H1 (cell line): ENCODE measurements at places on chromosomes 4 and X.

GRCh38 chrX:103061486-103061885, 2.5 kb downstream of the BEX1 start:
- no peak for DNase-seq
- H3K27ac ChIP-seq, result no peak overlapping the region
- H3K27me3 ChIP-seq, result no peaks in the 10 kb centered on the region
- H3K36me3 ChIP-seq, result no peaks in the 10 kb centered on the region

- no peak for DNase-seq
- no peak overlapping the region for H3K4me3 ChIP-seq
- no peaks in the 10 kb centered on the region for H3K36me3 ChIP-seq
- no peaks in the 10 kb centered on the region for H3K4me1 ChIP-seq
- no peaks in the 10 kb centered on the region for H3K27me3 ChIP-seq
These were observed 7.0 kb downstream of the ALB start for GRCh38 chr4:73410916-73411730.

- H3K36me3 ChIP-seq, result no peaks in the 10 kb centered on the region
- H3K27me3 ChIP-seq, result peaks cover 61% of the 10 kb centered on the region
- no peak for DNase-seq
- H3K27ac ChIP-seq, result no peak overlapping the region
These were observed 8.4 kb upstream of the MSX1 start for GRCh38 chr4:4851081-4851480.

GRCh38 chrX:10966057-10966456, 145.1 kb upstream of the HCCS start:
- DNase-seq, result no peak
- H3K27me3 ChIP-seq, result no peaks in the 10 kb centered on the region
- H3K4me1 ChIP-seq, result no peaks in the 10 kb centered on the region

DNA sequence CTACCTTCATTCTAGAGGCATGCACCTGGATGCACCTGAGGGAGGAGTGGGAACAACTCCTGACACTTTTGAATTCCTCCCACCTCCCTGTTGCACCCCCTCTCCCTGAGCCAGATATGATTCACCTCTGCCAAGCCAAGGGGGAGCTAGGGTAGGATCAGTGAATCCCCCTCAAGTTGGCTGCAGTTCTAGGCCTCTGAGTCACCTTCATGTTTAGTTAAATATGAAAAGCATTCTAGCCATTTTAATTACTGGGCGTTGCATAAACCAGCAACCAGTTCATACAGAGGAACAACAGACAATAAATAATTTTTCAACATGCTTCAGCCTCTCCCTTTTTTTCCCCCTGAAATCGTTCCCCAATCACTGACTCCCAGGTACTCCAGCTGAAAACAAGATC, 1440.2 kb downstream of the ADGRL3 start:
- H3K4me3 ChIP-seq, result no peak overlapping the region
- no peak for DNase-seq
- no peaks in the 10 kb centered on the region for H3K27me3 ChIP-seq
- H3K4me1 ChIP-seq, result no peaks in the 10 kb centered on the region
- H3K36me3 ChIP-seq, result no peaks in the 10 kb centered on the region

DNA sequence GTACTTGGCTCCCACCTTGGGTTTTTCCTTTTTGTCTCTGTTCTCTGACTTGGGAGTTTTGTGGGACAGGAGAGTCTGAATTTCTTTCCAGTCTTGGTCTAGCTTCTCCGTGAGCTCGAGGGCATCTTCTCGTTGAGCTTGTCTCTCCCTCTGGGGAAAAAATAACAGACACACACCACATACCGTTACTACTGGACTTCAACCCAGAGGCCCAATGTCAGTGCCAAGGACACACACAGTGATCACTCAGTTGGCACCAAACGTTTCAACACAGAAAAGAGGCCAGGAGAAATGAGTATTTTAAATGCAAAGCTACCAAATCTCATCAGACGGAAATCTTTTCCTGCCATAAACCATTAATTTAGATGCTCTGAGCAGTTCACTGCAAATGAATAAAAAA, 9.7 kb downstream of the NOP14 start:
- no peak overlapping the region for H3K4me3 ChIP-seq
- no peaks in the 10 kb centered on the region for H3K27me3 ChIP-seq
- no peak for DNase-seq
- no peaks in the 10 kb centered on the region for H3K4me1 ChIP-seq
- H3K27ac ChIP-seq, result no peak overlapping the region
- H3K36me3 ChIP-seq, result peaks cover 57% of the 10 kb centered on the region

DNA sequence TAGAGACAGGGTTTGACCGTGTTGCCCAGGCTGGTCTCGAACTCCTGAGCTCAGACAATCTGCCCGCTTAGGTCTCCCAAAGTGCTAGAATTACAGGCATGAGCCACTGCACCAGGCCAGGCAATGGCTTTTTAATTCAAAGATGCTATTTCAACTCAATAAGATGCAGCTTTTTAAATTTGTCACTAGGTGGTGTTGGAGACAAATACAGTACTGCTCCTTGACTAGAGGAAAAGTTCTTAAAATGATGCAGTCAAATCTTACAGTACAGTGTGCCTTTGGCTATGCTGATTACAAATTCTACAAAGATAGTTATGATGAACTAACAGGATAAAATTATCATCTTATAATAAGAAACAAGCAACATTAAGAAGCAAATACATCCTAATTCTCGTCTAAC, 441.1 kb downstream of the KCNIP4 start:
- no peaks in the 10 kb centered on the region for H3K4me1 ChIP-seq
- no peak for DNase-seq
- H3K27ac ChIP-seq, result no peak overlapping the region
- H3K36me3 ChIP-seq, result no peaks in the 10 kb centered on the region

DNA sequence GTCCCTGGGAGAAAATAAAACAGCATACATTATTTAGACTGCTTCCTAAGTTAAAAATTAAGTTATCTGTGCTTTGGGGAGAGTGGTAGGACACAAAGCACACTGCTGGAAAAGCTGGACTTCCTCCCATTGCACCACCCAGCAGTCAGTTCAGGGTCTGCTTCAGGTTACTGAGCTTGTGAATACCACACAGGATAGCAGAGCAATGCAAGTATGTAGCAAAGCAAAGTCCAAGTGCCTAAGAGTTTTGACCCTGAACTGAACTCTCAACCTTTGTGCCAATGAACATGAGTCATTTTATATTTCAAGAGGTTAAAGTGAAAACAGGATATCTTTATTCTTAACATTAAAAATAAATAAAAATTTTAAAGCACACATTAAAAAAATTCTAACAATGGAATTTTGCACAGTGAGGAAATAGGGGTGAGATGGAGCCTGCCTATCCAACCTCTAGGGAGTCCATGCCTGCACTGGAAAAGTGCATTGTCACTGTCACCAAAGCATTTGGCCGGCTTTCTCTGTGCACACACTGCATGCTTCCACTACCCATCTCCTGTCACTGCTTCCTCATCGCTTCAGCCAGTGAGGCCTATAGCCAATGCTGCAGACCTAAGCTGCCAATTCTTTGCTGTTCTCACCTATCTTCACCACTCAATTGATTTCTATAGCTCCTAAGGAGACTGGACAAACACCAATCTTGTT, 50.9 kb downstream of the ABCG2 start:
- H3K27ac ChIP-seq, result no peak overlapping the region
- no peaks in the 10 kb centered on the region for H3K4me1 ChIP-seq
- no peaks in the 10 kb centered on the region for H3K36me3 ChIP-seq
- no peaks in the 10 kb centered on the region for H3K27me3 ChIP-seq

GRCh38 chr4:122899682-122900081, 22.7 kb downstream of the NUDT6 start:
- H3K36me3 ChIP-seq, result peaks cover 14% of the 10 kb centered on the region
- H3K27ac ChIP-seq, result no peak overlapping the region
- no peak for DNase-seq
- H3K4me1 ChIP-seq, result peaks cover 9% of the 10 kb centered on the region
- no peak overlapping the region for H3K4me3 ChIP-seq

DNA sequence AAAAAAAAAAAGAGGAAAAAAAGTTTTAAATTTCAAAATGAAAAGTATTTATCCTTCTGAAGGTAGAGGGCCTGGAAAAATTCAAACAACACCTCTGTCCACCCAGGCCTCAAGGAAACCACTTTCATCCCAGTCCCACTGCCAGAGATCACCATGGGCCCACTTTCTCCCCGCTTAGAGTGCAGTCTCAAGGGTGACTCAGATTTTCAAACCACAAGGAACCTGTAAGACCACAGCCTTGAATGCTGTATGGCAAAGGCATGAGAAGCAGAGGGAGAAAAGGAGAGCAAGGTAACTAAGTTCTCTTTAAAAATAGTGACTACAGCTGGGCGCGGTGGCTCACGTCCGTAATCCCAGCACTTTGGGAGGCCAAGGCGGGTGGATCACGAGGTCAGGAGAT, 87.9 kb upstream of the PACRGL start:
- no peak overlapping the region for H3K27ac ChIP-seq
- no peak overlapping the region for H3K4me3 ChIP-seq
- H3K27me3 ChIP-seq, result no peaks in the 10 kb centered on the region
- H3K4me1 ChIP-seq, result no peaks in the 10 kb centered on the region

DNA sequence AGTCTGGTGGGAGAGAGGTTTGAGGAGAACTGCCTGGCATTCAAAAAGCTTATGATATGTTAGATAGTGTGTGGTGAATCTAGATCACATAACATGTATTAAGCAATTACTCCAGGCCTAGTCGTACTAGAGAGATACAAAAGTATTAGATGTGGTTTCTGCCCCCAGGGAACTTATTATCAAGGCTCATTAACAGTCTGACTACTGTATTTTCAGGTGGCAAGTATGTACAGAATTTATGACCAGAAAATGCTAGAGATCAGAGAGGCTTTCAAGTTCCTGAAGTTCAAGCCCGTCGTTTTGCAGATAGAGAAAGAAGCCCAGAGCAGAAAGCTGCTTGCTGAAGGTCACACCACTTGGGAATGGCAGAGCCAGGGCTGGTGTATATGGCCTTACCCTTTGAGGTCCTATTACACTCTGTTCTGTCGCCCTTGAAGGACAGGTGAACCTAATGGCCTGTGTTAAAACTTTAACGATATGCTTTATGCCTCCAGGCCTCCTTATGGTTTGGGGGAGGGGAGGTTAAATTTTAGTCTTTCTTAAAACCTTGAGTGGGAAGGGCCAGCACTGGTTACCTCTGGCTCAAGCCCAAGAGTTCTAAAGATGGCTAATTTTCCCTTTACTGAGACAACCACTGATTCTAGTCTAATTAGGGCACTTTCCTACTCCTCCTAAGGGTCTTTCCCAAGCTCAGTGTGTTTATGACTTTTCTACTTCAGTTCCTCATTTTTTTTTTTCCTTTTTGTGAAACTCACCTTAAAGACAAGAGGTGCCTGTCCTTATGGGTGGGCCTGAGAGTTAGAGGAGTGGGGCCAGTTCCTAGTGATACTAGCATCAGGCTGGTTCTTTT, 19.9 kb downstream of the TMEM164 start:
- H3K36me3 ChIP-seq, result no peaks in the 10 kb centered on the region
- no peak overlapping the region for H3K27ac ChIP-seq
- no peak overlapping the region for H3K4me3 ChIP-seq
- peaks cover 3% of the 10 kb centered on the region; the same call in 1 of the 2 replicates for H3K4me1 ChIP-seq
- no peak for DNase-seq

DNA sequence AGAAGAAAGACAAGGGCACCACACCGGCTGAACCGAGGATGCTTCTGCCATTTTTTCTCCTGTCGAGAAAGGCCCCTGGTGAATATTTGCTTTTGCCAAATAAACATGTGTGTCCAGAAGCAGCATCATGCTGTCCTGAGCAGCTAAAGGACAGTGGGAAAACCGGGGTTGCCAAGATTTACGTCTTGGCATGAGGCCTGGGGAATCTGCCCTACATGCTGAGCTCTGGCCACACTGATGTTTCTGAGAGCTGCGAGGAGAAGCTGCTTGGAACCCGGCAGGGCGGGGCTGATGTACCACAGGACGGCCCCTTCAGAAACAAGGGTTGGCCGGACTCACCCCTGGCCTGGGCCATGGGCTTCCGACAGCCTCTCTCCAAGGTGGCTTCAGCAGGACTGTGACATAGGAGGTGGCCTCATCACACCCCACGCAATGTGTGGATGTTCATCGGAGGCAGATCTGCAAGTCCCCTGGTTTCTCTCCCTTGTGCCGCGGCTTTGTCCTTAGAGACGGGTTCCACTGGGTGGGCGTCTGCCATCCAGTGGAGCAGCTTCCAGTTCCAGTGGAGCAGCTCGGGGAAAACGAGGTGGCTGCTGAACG, 42.2 kb upstream of the SORCS2 start:
- no peaks in the 10 kb centered on the region for H3K27me3 ChIP-seq

- DNase-seq, result no peak
- no peaks in the 10 kb centered on the region for H3K27me3 ChIP-seq
- no peak overlapping the region for H3K4me3 ChIP-seq
- H3K4me1 ChIP-seq, result no peaks in the 10 kb centered on the region
- H3K27ac ChIP-seq, result no peak overlapping the region
- H3K36me3 ChIP-seq, result peaks cover 12% of the 10 kb centered on the region
These were observed 27.8 kb downstream of the PAPSS1 start for GRCh38 chr4:107692202-107692601.

- no peak overlapping the region for H3K27ac ChIP-seq
- H3K4me3 ChIP-seq, result no peak overlapping the region
- H3K27me3 ChIP-seq, result no peaks in the 10 kb centered on the region
- H3K4me1 ChIP-seq, result no peaks in the 10 kb centered on the region
- DNase-seq, result no peak
These were observed 36.7 kb upstream of the NEUROG2 start for GRCh38 chr4:112552668-112553067.

GRCh38 chr4:53914313-53915016, 149.9 kb downstream of the CHIC2 start:
- no peaks in the 10 kb centered on the region for H3K36me3 ChIP-seq
- no peaks in the 10 kb centered on the region for H3K4me1 ChIP-seq
- H3K27ac ChIP-seq, result no peak overlapping the region
- DNase-seq, result no peak
- H3K27me3 ChIP-seq, result no peaks in the 10 kb centered on the region

DNA sequence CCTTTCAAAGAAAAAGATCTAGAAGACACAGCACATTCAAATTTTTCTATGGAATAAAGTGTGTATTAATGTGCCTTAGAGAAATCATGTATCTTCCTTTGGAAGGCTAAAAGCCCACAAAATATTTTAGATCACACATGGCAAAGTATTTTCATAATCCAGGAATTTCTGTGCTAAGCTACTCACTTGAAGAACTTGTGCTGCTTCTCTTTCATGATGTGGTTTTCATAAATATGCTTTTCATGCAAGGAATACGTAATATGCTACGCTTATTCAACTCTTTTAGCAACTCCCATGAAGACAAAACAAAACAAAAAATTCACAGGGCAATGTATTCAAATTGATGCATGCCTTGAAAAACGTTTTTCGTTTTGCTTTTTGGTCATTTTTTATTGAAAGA, 125.6 kb downstream of the ARHGAP24 start:
- H3K4me1 ChIP-seq, result no peaks in the 10 kb centered on the region
- H3K27ac ChIP-seq, result no peak overlapping the region; the same call in 1 of the 2 replicates
- H3K27me3 ChIP-seq, result no peaks in the 10 kb centered on the region
- H3K4me3 ChIP-seq, result no peak overlapping the region

DNA sequence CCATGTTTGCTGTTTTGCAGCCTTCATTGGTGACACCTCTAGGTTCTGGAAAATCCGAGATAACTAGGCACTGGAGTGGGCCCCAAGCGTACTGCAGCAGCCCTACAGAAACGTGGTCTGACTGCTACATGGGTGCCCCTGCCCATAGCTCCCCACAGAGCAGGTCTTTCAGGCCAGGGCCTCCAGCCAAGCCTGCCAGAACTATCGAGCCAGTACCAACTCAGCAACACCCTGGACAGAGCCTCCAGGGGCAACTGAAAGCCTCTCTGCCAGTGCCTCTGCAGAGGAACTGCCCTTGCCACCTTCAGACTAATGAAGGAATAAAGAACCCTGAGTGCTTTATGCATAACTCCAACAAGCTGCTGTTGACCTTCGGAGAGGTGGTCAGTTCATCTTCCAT, 111.1 kb upstream of the PPP3CA start:
- no peaks in the 10 kb centered on the region for H3K36me3 ChIP-seq
- no peak for DNase-seq
- H3K27me3 ChIP-seq, result no peaks in the 10 kb centered on the region
- no peak overlapping the region for H3K4me3 ChIP-seq
- no peak overlapping the region for H3K27ac ChIP-seq
